Endothelial cell of umbilical vein (primary cell): ENCODE measurements at places on chromosomes 12 and 14. TPM values are rescaled to one million over a fixed set of nuclear protein-coding genes. Genes with fewer than 3 reads are reported as not detected.

DNA sequence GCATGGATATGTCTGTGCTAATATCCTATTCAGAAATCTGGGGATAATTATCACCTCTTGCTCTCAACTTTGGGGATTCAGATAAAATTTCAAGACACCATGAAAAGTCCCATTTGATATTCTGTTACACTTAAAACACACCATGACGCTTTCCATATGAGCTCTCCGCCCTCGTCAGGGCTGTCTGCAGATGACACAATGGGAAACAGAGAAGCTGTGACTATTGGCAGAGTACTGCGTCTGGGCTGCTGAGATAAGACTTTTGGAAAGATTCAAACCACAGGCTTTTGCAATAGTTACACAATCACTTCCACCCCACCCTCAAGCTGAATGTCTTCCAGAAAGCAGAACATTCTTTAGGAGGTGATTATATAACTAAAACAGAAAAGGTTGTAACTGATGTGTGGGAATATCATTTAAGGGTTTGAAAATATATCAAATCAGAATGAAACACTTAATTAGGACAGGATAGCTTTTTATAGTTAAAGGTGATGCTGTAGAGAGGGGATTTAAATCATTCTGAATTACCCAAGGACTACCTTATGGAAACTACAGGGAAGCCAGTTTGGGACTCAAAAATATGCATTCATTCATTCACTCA is 75.3 kb upstream of the TMPO start:
- DNase-seq, result peak; percentile 95
- H3K36me3 ChIP-seq, result no peaks in the 10 kb centered on the region
- peak overlapping the region; percentile 88 for H3K27ac ChIP-seq
- peak overlapping the region; percentile 21 for H3K4me3 ChIP-seq
- H3K4me1 ChIP-seq, result peaks cover 18% of the 10 kb centered on the region
- H3K27me3 ChIP-seq, result no peaks in the 10 kb centered on the region

DNA sequence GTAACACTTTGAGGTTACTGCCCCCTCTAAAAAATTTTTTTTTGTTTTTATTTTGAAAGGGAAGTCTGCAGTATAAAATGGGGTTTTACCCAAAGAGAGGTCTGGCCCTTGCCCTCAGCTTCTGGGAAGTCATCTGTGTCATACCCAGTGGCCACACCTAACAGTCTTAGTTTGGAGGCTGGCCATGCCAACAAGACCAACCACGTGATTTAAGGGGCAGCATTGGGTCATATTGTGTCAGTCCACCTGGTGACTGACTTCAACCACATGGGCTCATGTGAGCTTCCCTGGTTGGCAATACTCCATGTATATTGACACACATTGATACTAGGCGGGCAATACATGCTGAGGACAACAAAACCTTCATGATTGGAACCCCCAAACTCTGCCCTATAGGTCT is 173.9 kb downstream of the GXYLT1 start:
- peaks cover 4% of the 10 kb centered on the region for H3K4me1 ChIP-seq
- H3K36me3 ChIP-seq, result no peaks in the 10 kb centered on the region
- DNase-seq, result no peak
- H3K27ac ChIP-seq, result no peak overlapping the region
- H3K4me3 ChIP-seq, result no peak overlapping the region
- no peaks in the 10 kb centered on the region for H3K27me3 ChIP-seq

DNA sequence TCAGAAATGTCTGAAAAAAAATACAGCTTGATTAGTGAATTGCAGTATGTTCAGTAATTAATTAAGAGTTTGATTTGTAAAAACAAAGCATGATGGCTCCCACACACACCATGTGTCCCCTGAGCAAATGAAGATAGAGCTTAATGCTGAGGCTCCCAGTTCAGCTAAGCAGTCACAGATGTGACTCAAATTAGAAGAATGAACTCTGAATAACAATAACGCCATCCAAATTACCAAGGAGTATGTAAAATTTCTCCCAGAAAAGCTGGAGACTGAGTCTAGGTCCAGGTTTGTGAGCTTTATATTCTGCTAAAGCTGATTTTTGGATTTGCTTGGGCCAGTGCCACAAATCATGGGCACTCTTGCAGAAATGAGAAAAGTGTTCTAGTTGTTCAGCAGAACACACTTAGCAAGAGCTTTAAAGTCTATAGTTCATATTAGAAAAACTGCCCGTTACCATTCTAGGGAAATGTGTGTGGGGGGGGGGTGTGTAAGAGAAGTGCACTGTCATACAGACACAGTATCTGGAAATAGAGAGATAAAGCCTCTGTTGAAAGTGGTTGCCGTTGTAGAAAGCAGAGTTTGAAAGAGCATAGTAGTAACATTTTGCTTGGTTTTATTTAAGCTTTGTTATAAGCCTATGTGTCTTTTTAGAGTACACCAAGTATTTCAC is 253.1 kb downstream of the BCAT1 start:
- no peaks in the 10 kb centered on the region for H3K27me3 ChIP-seq
- H3K27ac ChIP-seq, result no peak overlapping the region
- no peaks in the 10 kb centered on the region for H3K4me1 ChIP-seq
- no peaks in the 10 kb centered on the region for H3K36me3 ChIP-seq
- no peak for DNase-seq

GRCh38 chr12:49345825-49346658 is 646 bp upstream of the DNAJC22 start:
- H3K4me3 ChIP-seq, result no peak overlapping the region
- H3K36me3 ChIP-seq, result no peaks in the 10 kb centered on the region
- no peak overlapping the region for H3K27ac ChIP-seq
- H3K27me3 ChIP-seq, result peaks cover 49% of the 10 kb centered on the region
- DNase-seq, result no peak
- H3K4me1 ChIP-seq, result peaks cover 40% of the 10 kb centered on the region

DNA sequence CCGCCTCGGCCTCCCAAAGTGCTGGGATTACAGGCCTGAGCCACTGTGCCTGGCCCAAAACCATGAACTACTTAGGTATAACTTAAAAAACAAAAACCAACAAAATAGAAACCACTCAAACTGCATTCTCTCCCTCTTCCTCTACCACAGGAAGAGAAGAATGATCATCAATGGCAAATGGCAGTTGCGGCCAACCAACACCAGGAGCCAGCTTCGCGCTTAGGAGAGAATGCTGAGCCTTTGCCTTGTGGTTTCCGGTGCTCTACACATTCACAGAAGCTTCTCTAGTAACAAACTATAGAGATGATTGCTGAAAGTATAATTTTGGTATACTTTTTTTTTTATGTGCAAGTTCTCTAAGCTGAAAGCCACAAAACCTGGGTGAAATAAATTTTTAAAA is 17.1 kb downstream of the CATSPERB start:
- no peaks in the 10 kb centered on the region for H3K27me3 ChIP-seq
- no peak overlapping the region for H3K4me3 ChIP-seq
- no peaks in the 10 kb centered on the region for H3K4me1 ChIP-seq
- H3K27ac ChIP-seq, result no peak overlapping the region
- H3K36me3 ChIP-seq, result no peaks in the 10 kb centered on the region

DNA sequence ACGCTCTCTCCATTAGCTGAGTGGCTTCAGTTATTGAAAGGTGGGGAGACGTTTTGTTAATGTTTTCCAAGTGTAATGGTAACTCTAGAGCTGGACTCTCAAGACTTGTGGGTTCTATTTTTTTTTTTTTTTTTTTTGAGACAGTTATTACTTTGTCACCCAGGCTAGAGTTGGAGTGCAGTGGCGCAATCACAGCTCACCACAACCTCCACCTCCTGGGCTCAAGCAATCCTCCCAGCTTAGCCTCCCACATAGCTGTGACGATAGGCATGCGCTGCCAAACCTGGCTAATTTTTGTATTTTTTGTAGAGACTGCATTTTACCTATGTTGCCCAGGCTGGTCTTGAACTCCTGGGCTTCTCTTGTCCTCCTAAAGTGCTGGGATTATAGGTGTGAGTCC is 26.2 kb downstream of the ATF1 start:
- H3K4me3 ChIP-seq, result no peak overlapping the region
- no peak for DNase-seq
- no peaks in the 10 kb centered on the region for H3K36me3 ChIP-seq
- no peaks in the 10 kb centered on the region for H3K27me3 ChIP-seq
- no peak overlapping the region for H3K27ac ChIP-seq

GRCh38 chr14:73250317-73250713 is 13.0 kb downstream of the PAPLN start:
- no peaks in the 10 kb centered on the region for H3K27me3 ChIP-seq
- H3K36me3 ChIP-seq, result no peaks in the 10 kb centered on the region
- H3K4me1 ChIP-seq, result peaks cover 8% of the 10 kb centered on the region
- no peak overlapping the region for H3K4me3 ChIP-seq
- no peak for DNase-seq
- H3K27ac ChIP-seq, result no peak overlapping the region

- H3K36me3 ChIP-seq, result no peaks in the 10 kb centered on the region
- no peaks in the 10 kb centered on the region for H3K27me3 ChIP-seq
- no peaks in the 10 kb centered on the region for H3K4me1 ChIP-seq
- no peak overlapping the region for H3K27ac ChIP-seq
- H3K4me3 ChIP-seq, result no peak overlapping the region
Measured at GRCh38 chr12:3380200-3381043, 110.6 kb upstream of the PRMT8 start.

DNA sequence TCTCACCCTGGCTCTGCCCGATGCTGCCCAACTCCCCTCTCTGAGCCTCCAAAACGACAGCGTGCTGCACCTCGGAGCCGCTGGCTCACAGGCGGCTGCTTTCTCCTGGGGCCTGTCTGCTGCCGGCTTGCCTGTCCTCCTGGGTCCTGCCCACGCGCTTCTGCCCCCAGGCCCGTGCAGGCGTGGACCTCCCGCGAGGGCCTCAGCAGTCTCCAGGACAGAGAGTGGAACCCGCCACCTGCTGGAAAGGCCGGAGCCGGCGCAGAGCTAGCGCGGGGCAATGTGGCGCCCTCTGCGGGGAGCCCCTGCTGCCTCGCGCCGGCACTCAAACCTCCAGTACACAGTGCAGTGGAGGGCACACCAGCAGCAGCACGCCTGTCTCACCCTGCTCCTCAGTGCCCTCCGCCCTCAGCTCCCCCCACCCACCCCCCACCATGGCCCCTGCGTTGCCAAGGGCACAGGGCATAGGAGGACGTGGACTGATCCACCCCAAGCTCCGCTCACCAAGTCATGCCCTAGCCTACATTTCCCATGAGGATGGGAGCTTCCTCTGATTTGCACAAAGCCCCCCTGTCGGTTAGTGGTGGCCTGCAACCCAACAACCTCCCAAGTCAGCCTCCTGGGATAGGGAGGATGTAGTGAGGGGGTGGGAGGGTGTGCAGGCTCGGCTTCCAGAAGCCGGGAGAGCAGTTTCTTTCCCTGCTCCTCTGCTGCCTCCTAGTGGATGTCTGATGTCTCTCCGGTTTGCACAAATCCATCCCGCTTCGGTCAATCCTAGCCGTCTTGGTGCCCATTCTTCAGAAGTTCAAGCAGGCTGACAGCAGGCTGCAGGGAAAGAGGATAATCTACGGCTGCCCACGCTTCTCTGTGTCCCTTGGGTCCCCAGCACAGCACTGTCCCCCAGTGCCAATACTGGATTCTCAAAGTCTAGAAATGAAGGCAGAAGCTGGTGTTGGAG is 25.2 kb downstream of the KRT8 start:
- H3K4me3 ChIP-seq, result peak overlapping the region; percentile 23
- peaks cover 2% of the 10 kb centered on the region for H3K4me1 ChIP-seq
- H3K27me3 ChIP-seq, result no peaks in the 10 kb centered on the region

- H3K27me3 ChIP-seq, result no peaks in the 10 kb centered on the region
- no peak overlapping the region for H3K4me3 ChIP-seq
- no peak overlapping the region for H3K27ac ChIP-seq
- peaks cover 10% of the 10 kb centered on the region for H3K36me3 ChIP-seq
- H3K4me1 ChIP-seq, result no peaks in the 10 kb centered on the region
- no peak for DNase-seq
Measured at GRCh38 chr12:122545855-122546254, 18.8 kb downstream of the KNTC1 start.

DNA sequence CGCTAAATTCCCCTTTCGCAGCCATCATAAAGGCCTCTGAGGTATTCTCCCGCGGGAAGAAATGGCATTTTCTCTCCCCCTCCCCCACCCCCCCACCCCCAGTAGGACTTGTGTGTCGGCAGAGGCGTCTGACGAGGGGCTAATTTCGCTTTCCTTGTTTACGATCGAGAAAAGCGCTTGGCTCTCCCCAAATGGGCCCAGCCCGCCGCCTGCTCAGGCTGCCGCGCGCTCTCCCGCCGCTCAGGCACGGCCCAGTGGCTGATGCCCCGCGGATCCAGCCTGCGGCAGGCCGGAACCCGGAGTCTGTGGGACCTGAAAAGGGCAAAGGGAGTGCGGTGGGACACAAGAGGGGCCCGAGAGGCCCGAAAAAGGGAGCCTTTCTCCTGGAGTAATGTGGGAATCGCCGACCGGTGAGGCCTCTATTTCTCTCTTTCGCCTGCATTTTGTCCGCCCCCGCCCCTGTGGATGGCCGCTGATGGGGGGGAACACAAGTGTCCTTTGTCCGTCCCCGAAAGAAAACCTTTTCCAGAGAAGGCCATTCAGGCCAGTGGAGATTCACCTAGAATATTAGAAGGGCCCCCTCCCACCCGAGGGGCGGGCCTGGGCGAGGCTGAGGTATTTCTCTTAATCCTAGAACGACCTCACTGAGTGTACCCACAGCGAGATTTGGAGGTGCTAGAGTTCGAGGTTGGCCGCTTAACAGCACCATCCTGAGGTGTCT is 9.0 kb upstream of the HOXC6 start:
- H3K27me3 ChIP-seq, result peaks cover 85% of the 10 kb centered on the region
- H3K4me3 ChIP-seq, result no peak overlapping the region
- no peak overlapping the region for H3K27ac ChIP-seq
- peaks cover 3% of the 10 kb centered on the region for H3K4me1 ChIP-seq
- DNase-seq, result no peak

DNA sequence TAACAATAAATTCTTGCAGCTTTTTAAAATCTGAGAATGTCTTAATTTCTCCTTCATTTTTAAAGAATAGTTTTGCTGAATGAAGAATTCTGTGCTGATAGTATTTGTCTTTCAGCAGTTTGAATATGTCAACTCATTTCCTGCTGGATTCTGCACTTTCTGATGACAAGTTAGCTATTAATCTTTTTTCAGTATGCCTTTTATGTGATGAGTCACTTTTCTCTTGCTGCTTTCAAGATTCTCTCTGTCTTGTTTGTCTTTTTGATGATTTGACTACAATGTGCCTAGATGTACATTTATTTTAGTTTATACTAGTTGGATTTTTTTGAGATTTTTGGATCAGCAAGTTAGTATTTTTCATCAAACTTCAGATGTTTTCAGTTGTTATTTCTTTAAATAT is 87.9 kb upstream of the AVPR1A start:
- H3K4me1 ChIP-seq, result no peaks in the 10 kb centered on the region
- no peaks in the 10 kb centered on the region for H3K27me3 ChIP-seq
- no peak overlapping the region for H3K4me3 ChIP-seq
- DNase-seq, result no peak

- no peak overlapping the region for H3K4me3 ChIP-seq
- no peak overlapping the region for H3K27ac ChIP-seq
- H3K4me1 ChIP-seq, result no peaks in the 10 kb centered on the region
- no peaks in the 10 kb centered on the region for H3K36me3 ChIP-seq
- no peak for DNase-seq
Measured at GRCh38 chr12:9347328-9348127, 139.3 kb upstream of the PZP start.

The FGD4 gene
- 5.7 and 6.6 TPM in 2 replicates for polyA plus RNA-seq
